Mammary epithelial cell (primary cell): ENCODE measurements at places on chromosomes 3 and 15.

DNA sequence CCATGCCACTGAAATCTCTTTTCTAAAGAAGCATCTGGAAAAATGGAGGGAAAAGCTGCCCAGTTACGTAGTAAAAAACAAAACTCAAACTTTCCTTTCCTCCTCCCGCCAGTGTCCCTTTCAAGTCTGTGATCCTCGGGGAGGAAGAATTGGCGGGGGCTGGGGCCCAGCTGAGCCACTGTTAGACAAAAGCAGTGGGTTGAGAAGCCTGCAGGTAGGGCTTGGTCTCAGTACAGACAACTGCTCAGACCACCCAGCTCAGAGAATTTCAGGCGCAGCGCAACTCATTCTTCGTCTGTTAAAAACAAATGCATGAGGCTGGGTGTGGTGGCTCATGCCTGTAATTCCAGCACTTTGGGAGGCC lies 117.1 kb downstream of the MYLK start:
- no peak for DNase-seq

- DNase-seq = peak; percentile 16
These were observed 286.5 kb downstream of the SQOR start for GRCh38 chr15:45921376-45921775.

- DNase-seq = no peak
These were observed 93.8 kb downstream of the CMSS1 start for GRCh38 chr3:99911433-99911832.

GRCh38 chr3:143771939-143772338 lies 76.3 kb downstream of the SLC9A9 start:
- peak; percentile 12 for DNase-seq

GRCh38 chr3:136955813-136956212 lies 2.0 kb upstream of the IL20RB start:
- DNase-seq = peak; percentile 61

DNA sequence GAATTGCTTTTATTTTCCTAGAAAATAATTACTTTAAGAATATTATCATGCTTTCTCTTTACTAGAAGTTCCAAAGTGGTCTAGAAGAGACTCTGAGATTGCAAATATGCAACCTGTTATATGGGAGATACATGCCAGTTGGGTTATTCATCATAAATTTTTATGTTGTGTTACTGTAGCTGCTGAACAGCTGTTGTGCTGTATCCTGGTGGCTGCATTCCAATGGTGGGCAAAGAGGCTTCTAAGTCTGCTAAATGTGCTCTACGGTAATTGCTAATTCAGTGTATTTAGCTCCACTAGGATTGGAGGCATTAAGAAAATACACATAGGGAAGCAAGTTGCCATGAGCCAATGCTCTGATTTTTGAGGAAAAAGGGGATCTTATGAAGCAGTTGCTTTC lies 409.0 kb downstream of the TUSC7 start:
- no peak for DNase-seq

DNA sequence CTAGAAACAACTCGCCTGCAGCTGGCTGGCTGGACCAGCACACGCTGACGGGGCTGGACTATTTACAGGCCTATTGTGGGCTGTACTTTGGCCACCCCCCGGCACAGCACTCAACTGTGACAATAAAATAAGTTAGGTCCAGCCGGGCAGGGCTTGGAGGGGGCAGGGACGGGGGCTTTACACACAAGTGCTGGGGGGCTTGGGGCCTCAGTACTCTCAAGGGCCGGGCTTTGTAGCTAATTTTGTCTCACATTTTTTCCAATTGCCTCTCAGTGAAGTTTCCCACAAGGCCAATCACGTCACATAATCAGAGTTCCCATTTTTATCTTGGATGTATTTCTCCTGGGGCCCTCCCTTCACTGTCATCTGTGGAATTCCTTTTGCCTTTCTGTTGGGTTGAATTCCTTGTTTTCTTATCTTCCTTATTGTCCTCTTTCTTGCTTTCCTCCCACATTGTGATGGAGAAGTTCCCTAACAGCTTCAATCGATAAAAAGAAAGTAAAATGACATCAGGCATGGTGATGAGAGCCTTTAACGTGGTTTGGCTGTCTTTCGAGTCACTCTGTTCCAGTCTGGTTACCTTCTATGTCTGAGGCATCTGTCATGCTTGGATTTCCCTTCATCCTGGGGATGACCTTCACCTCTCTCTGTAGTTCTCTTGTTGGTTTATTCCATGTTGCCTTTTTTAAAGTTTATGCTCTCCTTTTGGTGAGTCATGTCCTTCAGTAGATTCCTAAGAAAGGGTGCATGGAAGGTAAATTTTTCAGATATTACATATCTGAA lies 44.1 kb upstream of the CMTM7 start:
- DNase-seq = no peak

GRCh38 chr3:198080521-198081384 lies 120.7 kb downstream of the LMLN start:
- DNase-seq = peak; percentile 70

- no peak for DNase-seq
These were observed 31.6 kb downstream of the SAXO2 start for GRCh38 chr15:82294061-82294690.

DNA sequence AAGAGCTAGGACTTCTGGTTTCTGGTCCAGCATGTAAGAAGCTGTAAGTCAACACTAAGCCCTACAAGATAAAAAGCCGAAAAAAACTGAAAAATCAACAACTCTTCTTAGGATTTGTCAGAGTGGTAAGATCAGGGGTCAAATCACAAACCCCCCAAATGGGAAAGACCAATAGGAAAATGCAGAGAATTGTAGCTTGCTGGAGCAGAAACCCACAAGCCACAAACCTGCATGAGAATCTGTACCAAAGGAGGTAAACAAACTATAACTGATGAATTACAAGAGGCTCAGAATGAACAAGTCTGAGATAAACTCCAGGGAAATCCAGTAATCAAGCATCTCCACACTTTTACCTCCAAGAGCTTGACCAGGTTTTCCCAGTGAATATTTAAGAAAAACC lies 36.0 kb downstream of the RFX7 start:
- no peak for DNase-seq

GRCh38 chr3:183924956-183925355 lies 40.3 kb upstream of the PARL start:
- DNase-seq = peak; percentile 97

- peak; percentile 49 for DNase-seq
These were observed 84.3 kb downstream of the CHST2 start for GRCh38 chr3:143203848-143204247.

DNA sequence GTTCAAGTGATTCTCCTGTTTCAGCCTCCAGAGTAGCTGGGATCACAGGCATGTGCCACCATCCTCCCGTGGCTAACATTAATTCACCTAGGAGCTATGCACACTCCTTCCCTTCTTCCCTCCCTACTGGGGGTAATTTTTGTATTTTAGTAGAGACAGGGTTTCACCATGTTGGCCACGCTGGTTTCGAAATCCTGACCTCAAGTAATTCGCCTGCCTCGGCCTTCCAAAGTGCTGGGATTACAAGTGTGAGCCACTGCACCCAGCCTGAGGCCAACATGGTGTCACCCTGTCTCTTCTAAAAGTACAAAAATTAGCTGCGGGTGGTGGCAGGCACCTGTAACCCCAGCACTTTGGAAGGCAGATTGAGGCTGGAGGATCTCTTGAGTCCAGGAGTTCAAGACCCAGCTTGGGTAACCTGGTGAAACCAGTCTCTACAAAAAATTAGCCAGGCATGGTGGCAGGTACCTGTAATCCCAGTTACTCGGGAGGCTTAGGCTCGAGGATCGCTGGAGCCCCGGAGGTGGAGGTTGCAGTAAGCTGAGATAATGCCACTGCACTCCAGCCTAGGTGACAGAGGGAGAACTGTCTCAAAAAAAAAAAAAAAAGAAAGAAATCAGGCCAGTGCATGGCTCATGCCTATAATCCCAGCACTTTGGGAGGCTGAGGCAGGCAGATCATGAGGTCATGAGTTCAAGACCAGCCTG lies 6.1 kb downstream of the RNU5B-1 start:
- no peak for DNase-seq

- DNase-seq = no peak
These were observed 38.3 kb downstream of the IFT57 start for GRCh38 chr3:108183971-108184370.

DNA sequence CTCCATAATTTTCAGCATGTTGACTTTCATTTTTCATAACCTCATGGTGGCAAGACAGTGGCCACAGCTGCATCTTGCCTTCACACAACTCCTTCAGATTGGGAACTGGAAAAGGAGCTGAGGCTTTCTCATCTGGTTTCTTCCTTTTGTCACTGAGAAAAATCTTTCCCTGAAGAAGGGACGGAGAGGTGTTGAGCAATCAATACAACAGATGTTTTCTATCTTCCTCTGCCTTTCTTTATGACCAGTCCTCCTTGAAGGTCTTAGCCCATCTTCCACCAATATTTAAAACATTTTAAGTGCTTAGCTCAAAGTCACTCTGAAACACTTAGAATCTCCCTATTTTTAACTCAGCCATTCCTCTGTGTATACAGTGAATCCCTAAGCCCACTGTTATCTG lies 11.9 kb downstream of the ZNF660 start:
- no peak for DNase-seq

DNA sequence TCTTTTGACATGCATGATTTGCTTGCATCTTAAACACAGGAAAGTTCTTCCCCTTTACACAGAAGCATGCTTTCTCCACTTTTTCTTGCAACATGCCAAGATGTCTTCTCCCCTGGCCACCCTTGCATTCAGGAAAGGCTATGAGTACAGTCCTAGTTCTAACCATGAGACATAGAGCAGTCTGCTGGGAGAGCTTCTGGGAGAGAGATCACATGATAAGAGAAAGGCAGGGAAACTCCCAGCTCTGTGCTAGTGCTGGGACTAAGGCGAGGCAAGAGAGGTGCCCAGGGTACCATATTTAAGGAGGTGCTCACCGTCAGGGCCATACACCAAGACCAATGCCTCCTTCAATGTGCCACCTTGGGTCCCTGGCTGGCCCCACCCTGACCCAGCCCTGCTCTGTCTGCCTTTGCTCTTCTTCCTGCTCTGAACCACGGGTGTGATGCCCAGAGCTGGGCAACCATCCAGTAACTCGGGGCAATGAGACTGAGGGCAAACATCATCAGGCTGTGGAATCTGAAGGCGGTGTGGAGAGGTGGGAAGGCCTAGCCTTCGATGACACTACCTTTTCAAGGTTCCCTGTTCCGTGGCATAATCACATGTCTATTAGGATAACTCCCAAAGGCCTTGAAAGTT lies 77.4 kb upstream of the PRR20G start:
- DNase-seq = peak; percentile 15

GRCh38 chr3:47261301-47261700 lies 21.3 kb downstream of the KIF9 start:
- peak; percentile 13 for DNase-seq

- no peak for DNase-seq
These were observed 262.9 kb downstream of the IL5RA start for GRCh38 chr3:2847062-2847841.

DNA sequence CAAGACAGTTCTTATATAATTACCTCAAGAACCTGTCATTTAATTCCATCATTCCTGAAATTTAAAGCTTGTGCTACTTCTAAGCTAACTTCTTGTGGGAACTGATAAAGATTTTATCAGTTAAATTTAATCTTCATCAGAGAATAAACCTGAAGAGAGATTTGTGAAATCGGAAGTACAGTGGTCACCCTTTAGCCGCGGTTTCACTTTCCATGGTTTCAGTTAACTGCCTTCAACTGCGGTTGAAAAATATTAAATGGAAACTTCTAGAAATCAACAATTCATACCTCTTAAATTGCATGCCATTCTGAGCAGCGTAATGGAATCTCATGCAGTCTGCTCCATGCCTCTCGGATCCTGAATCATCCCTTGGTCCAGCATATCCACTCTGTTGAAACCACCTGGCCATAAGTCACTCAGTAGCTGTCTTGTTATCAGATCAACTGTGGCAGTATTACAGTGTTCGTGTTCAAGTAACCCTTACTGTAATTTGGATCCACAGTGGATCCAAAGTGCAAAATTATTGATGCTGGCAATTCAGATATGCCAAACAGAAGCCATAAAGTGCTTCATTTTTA lies 626.1 kb downstream of the CADM2 start:
- DNase-seq = no peak

GRCh38 chr3:111299192-111299615 lies 227.6 kb downstream of the NECTIN3 start:
- peak; percentile 69 for DNase-seq

DNA sequence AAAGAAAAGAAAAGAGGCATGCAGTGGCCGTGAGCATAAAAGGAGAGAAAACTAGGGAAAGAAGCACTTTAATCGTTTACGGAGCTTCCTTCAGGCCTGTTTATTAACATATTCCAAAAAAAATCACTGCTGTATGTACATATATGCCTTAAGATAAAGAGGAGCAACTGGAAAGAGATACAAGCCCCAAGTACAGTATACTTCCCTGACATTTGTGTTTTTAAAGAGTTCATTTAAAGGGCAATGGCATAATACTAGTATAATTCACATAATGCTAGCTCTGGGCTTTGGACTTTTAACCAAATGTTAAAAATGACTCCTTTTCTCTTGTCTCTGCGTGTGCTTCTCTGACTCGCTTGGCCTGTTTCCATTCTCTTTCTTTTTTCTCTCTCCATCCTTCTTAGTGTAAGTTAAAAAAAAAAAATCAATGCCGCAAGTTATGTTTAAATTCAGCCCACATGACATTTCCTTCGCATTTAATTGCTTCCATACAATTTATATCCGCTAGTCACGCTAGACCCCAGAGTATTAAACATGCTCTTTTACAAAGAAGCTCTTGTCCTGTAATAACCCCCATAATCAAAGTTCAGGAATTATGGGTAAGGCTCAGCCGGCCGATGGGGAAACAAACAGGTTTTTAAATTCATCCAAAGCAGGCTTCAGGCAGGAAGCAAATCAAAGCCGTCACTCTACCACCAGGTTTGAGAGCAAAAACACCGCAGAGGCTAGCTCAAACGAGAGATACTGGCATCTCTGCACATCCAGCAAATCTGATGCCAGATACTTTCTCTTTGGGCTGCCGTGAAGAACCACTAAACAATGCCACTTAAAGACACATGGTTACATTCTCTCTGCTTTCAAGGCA lies 19.4 kb downstream of the WWTR1 start:
- peak; percentile 48 for DNase-seq

DNA sequence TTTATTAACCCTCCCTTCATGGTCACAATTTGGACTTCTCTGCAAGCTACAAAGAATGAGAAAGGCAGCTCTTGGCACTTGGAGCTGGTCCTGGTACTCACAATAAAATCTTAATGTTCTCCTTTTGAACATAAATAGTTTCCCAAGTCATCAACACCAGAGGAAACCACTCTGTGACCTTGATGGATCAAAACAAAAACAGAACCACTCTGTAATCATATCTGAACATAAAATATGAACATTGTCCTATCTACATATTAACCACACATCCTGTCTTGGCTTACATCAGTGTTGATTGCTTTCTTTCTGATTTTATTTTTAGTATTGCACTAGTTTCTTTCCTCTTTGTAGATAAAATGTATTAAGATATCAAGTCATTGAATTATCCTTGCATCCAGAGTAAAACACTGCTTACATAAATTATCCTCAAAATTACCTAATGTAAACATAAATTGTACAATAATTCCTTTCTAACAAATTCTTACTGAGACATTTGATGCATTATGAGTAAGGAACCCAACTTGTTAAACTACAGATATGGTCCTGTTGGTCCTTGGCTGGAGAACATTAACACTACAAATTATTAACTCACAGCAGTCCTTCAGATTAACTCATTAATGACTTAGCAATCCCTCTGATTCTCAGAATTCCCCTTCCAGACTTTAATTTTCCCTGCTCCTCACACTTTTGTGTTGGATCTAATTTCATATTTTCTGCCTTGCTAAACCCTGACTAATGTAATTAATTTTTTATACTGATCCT lies 860.5 kb downstream of the DIPK2A start:
- no peak for DNase-seq

GRCh38 chr3:102750322-102750721 lies 315.5 kb downstream of the ZPLD1 start:
- DNase-seq = no peak

GRCh38 chr3:18301781-18302180 lies 123.4 kb downstream of the SATB1 start:
- DNase-seq = peak; percentile 5

- DNase-seq = peak; percentile 16
These were observed 644.7 kb downstream of the OTOL1 start for GRCh38 chr3:162141272-162141791.
